T-cell (primary cell): ENCODE measurements at places on chromosomes 12 and 14. TPM values are rescaled to one million over a fixed set of nuclear protein-coding genes. Genes with fewer than 3 reads are reported as not detected.

The PLEKHD1 gene
- 0.28 TPM for total RNA-seq

The IL26 gene
- total RNA-seq, result not detected

DNA sequence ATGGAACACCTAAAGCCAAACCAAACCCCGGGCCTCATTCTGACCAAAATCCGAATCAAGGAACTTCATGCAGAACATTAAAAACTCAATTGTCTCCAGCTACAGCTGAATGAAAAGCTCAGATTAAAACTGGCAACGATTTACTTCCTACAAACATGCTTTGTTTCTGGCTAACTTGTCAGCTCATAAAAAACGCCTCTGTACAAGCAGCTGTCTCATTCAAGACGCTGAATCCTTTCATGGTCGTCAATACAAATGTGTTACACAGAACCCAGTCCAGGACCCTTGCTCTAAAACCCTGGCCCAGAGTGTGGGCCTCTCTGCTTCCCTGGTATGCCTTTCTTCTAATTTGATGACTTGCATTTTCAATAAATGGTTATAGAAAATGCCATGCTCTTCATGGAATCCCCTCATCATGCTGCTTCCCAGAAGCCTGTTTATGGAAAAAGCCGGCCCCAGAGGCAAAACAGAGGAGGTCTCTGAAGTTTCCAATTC is 183.1 kb downstream of the PHLDA1 start:
- DNase-seq, result no peak

- peak; percentile 48 for DNase-seq
Observed at GRCh38 chr12:12379831-12380730, 23.2 kb downstream of the BORCS5 start.

The INSM2 gene
- total RNA-seq, result not detected

DNA sequence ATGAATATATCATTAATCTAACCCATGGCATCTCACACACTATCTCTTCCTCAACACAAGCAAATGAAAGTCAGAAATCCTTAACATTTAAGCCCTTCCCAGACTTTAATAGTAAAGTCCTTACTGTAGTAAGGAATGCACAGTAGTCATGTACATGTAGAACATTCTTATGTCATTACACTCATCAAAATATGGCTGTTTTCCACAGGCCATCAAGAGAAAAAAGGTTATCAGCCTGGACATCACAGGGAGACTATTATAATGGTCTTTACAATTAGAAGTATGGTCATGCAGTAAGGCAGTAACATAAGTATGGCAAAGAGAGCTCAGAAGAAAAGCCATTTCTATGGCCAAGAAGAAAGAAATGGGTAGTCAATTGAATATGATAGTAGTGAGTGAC is 121.2 kb downstream of the SLC6A15 start:
- DNase-seq, result no peak

- DNase-seq, result no peak
Observed at GRCh38 chr14:31257244-31257553, 49.6 kb upstream of the HECTD1 start.

DNA sequence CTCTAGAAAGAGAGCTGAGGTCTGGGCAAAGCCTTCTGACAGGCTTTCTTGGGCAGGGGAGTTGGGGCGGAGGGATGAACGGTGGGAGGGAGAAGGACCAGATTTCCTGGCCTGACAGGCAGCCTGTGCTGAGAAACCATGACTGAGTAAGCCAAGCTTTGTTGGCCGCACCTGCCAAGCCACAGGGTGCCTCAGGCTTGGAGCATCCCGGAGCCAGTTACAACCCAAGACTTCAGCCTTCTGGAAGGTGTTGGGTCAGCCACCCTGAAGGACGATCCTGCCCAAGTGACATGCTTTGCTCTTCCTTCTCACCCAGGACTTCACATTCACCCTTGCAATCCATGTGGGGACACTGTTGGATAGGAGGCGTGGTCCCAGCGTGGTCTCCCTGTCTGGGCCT is 21.0 kb upstream of the AQP2 start:
- DNase-seq, result no peak

The GPR84 gene
- not detected for total RNA-seq

GRCh38 chr12:6963791-6964413 is 6.6 kb downstream of the PHB2 start:
- no peak for DNase-seq

DNA sequence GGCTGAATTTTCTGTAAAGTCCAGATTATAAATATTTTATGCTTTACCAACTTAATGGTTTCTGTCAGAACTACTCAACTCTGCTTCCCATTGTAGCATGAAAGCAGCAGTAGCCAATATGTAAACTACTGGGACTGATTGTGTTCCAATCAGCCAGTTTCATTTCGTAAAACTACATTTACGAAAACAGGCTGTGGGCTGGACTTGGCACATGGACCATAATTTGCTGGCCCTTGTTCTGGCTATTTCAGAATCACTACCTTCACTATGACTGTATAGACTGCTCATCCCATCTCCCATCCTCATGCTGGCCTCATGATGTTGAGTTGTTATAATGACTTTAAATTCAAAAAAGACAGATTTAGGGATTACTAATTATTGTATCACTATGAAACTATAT is 38.7 kb downstream of the FAR2 start:
- no peak for DNase-seq

DNA sequence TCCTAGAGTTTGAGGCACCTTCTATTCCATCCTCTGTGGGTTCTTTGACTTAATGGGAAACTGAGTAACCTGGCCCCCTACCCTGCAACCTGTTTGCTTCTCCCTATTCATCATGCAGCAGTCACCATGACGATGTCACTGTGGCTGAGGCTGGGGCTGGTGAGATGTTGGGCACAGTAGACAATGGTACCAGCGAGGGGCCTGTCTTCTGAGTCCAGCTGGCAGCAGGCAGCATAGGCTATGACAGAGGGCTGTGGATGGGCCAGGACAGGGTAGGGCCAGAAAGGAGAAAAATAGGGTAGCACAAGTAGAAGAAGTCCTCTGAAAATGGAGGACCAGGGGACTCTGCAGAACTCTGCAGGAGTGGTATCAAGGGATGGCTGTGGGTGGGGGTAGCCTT is 2.0 kb downstream of the CIROP start:
- no peak for DNase-seq

GRCh38 chr14:23478109-23478759 is 8.7 kb downstream of the NGDN start:
- DNase-seq, result peak; percentile 75
